Kidney tubule cell (primary cell): ENCODE measurements at places on chromosomes 1 and 21.
A peak's percentile ranks its signal among the peaks of the same experiment; 100 is the strongest.

DNA sequence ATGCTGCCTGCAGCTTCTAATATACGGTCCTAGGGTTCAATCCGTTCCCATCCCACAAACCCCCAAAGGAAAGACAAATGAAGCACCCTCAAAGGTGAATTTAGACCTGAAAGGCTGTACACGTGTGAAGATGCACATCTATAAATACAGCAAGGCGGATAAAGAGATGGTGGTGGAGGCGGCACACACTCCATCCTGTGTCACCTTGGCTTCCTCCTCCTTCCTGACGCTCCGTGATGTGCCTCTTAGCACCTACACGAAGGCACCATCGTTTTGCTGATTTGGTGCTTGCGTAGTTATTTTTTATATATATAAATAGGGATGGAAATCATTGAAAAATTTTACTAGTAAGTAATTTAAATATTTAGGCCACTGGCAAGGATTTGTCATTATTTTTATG lies 359.4 kb downstream of the NPHP4 start:
- DNase-seq: no peak

DNA sequence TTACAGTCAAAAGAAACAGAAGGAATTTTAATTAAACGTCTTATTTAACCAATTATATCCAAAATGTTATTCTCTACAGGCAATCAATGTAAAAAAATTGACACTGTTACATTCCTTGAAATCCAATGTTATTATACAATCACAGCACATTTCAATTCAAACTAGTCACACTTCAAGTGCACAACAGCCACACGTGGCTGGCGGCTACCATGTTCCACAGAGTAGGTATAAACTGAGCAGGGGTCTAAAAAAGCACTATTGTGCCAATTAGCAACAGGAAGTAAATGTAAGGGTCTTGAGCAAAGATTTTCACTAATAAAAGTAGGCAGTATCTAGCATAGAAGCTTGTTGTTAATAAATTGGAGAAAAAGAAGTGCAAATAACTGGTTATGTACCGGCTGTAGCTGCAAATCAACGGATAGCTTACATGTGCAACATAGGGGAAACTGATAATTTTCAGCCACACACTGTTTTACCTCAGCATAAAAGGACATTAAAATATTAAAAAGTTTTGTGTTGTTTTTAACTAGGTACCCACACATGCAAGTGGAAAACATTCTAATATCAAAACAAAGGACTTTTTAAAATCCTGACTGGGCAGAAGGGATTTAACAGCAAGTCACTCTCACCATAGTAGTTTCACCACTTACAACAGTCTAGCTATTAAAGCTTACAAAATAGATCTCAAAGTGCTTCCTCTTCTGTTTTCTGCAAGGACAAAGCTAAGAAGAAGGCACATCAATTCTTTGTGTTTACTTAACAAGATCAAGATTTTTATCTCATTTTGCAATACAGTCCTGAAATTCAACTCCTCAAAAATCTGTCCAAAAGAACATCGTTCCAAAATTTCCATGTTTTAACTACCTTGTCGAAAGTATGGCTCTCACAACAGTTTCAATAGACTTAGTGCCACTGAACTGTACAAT lies 2.5 kb downstream of the CSDE1 start:
- peak; percentile 16 for DNase-seq

- no peak for DNase-seq
Measured at GRCh38 chr1:87673309-87673708, 344.6 kb downstream of the LMO4 start.

DNA sequence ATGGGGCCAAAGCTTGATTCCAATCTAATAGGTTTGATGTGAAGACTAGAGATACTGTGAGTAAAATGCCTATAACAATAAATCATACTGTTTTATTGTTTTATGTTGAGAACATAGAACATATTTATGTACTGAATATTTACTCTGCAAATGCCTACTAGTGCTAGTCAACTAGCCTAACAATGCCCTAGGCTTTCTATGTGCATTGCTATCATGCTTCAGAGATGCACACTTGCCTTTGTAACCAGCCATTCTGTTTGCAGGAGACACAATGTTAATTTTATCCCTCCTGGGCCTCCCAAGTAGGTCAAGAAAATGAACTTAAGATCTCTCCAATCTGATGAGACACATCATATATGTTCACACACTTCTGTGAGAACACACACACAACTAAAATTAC lies 530.8 kb upstream of the BEND5 start:
- DNase-seq: no peak

DNA sequence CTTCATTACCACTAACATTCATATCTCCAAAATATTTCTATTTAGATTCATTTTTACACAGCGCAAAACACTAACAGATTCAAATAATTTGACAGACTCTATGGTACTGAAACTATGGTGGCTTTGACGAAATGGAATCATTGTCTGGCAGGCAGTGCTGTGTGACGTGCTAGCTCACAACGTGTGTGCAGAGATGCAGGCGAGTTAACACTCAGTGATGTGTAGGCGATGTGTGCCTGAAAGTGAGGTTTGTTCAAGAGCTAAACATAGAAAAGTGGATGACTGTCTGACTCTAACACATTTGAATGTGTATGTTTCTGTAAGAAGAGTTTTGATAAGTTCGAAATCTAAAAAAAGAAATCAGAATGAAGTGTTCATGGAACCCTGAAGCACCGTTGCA lies 97.7 kb downstream of the RYR2 start:
- DNase-seq: no peak

- DNase-seq: no peak
Measured at GRCh38 chr1:207983044-207983635, 72.2 kb upstream of the CD34 start.

- DNase-seq: no peak
Measured at GRCh38 chr1:22159891-22160290, 17.0 kb upstream of the WNT4 start.

DNA sequence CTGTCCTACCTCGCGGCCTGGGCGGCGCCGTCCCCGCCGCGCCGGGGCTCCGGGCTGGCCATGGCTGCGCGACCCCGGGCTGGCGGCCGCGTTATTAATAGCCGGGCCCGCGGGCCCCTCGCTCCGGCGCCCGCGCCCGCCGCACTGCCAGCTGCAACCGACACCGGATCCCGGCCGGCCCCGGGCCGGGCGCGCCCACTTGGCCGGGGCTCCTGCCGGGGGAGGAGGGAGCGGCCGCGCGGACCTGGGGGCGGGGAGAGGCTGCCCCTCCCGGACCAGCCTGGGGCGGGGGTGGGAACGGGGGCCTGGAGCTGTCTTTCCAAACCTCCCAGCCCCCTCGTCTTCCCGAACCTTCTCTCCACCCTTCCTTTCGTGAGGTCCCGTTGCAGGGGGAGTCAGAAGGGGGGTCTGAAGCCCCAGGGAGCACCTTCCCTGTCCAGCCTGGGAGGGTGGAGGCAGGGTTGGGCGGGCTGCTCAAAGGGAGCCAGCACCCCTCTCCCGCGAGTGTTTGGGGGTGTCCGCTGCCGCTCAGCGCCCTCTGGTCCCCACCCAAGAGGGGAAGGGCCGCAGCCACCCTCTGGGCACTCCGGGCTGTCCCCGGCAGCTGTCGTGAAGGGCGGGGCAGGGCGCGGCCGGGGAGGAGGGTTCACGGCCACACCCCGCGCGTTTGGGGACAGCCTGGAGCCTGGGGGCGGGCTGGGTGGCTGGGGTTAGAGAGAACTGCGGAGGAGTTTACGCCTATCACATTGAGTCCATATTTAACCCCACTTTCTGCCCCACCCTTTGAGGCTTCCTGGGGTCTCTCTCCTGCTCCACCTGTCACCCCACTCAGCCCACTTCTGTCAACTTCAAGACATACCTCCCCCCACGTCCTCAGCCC lies at the start of gene SYNC:
TSS of gene SYNC (minus strand) at position 172 of the 880 bp plus-strand sequence. CDS start at position 62, 110 bp downstream.
- DNase-seq: peak; percentile 62

GRCh38 chr1:208291923-208292711 lies 47.9 kb upstream of the PLXNA2 start:
- no peak for DNase-seq

- no peak for DNase-seq
Measured at GRCh38 chr1:81052162-81052561, 748.6 kb upstream of the ADGRL2 start.

- DNase-seq: no peak
Measured at GRCh38 chr1:215895276-215895675, 328.2 kb downstream of the KCTD3 start.

DNA sequence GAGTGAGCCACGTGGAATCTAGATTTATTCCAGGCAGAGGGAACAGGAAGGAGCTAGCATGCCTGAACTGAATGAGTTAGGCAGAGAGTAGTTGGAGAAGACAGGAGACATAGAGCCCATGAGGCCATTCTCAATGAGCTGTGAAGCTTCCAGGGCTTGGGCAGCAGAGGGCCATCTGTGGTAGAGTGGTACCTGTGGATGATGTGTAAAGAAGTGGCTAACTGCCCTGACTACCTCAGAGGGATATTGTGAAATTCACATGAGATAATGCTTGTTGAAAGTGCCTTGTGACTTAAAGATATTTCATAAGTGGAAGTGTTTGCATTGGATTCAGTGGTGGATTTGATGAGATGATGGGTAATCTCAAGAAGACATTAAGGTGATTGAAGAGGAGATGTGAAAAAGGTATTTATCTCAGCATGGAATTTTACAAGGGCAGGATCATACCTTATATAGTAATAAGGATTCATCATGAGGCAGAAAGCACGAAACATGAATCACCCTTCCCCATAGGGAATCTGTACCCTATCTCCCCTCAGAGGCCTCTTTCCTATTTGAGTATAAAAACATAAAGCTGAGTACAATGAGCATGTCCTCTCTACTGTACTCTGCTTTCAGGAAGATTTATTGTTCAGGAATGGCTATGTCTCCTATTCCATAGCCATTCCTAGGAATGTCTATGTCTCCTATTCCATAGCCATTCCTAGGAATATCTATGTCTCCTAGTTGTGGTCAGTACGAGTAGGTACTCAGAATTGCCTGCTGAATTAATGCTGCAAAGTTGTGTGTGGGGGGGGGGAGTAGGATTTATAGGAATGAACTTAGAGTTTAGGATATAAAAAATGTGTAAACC lies 146.8 kb downstream of the PAPPA2 start:
- no peak for DNase-seq

DNA sequence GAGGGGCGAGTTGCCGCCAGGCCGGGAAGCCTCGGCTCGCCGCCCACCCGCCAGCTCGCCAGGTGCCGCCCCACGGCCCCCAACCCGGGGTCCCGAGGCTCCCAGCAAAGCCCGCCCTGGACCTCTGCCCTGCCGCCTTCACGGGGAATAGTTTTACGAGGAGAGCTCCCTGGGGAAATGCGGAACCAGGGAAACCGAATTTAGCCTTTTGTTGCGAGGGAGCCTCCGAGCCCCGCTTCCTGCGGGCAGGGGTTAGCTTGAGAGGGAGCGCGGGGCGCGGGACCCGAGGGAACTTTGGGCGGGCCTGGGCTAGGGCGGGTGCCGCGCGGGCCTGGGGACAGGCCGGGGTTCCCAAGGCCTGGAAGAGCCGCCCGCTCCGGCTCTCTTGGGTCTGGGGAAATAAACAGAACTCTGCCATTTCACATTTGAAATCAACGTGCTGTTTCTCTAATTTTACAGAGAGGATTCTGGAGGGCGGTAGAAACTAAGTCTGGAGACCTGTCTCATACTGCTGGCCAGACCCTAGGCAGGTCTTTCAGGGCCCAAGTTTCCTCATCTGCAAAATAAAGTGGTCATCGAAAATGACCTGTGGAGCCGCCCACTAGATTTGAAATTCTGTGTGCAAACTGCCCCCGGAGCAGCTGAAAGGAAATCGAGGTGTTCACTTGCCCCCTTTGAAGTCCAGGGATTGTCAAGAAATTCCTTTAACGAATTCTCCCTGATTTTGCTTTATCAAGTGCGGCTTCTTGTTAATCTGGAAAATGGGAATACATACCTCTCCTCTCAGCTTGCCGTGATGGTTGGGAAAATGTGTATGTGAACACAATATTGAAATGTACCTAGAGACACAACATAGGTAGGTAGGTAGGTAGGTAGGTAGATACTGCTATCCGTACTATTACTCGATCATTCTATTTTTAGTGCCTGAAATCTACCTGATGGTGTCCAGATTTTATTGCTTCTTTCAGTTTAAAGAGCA lies 749 bp upstream of the GLUL start:
- no peak for DNase-seq

DNA sequence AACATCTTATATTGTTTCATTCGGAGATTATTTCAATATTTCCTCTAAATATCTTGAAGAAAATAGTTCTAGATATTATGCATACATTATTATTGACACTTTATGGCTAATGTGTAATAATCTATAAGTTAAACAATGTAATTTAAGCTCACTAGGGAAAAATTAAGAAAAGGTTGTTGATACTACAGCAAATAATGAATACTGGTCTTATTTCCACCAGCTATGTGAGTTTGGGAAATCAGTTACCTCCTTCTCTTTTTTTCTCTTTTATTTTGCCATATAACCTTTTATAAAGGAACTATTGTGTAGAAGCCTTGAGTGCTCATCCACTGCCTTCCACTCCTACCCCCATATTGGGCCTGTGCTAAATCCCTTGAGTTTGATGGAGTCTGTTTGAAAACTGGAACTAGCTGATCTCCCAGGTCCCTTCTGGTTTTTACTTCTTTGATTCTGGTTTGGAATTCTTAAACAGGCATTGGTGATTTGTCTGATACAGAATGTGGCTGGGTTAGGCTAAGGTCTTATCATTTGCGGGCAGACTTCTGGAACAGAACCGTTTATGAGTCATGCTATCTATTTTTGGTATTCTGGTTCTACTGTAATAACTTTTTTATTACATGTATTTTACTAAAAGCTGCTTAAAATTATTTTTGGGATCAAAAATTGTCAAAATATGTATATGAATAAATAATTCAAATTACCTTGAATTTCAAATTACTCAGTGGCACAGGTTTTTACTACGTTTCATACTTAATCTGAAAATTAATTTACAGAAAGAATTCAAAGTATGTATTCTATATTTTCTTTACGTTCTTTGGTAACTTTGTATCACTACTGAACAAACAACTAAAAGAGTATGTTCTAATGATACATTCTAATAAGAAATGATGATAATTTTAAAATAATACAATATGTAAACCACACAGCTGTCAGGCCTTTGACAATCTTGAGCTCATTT lies 5.0 kb upstream of the CDC14A start:
- DNase-seq: no peak

- DNase-seq: no peak
Measured at GRCh38 chr1:240987928-240988327, 369.1 kb downstream of the RGS7 start.

DNA sequence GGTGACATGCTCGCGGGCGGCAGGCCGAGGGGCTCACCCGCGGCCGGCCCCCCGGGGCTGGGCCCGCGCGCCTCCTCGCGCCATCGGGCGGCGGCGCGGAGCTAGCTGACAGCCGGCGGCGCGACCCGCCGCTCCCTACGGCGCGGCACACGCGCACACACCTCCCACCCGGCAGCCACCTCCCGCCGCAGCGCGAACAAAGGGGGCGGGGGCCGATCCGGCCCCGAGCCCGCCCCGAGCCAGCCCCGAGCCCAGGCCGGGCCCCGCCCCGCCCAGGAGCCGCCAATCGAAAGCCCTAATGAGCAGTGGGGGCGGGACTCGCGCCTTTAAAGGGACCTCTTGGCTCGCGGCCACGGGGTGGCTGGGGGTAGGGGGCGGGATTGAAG lies at the start of gene KIF21B:
TSS of gene KIF21B (minus strand) at position 198 of the 386 bp plus-strand sequence. CDS start 331 bp downstream, outside the sequence.
- DNase-seq: peak; percentile 71

- no peak for DNase-seq
Measured at GRCh38 chr1:209587789-209588188, 4.3 kb downstream of the CAMK1G start.
